ENCODE measurements at places on chromosomes 12 and 14.
A peak's percentile ranks its signal among the peaks of the same experiment; 100 is the strongest.

- DNase-seq, result peak; percentile 78
Measured at GRCh38 chr14:28652782-28653181, 113.8 kb upstream of the FOXG1 start.

DNA sequence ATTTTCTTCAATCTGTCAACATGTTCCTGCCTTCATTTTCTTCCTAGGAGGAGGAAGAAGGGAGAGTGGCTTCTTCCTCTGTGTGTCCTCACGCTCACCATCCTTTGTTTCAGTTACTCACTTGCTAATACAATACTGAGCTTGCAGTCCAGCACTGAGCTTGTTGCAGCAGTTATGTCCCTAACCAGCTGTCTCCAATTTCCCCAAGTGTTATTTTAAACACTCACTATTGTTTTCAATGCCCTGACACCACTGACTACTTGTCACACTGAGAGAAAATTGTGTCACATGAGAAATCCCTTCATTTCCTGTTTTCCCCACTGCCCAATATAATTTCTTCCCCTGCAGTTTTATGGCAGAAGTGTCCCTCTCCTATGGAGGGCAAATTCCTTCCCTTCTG, 53.4 kb downstream of the HSD17B6 start:
- DNase-seq, result no peak

- peak; percentile 70 for DNase-seq
Measured at GRCh38 chr14:52397844-52398243, 83.7 kb downstream of the PTGER2 start.

GRCh38 chr12:64181430-64182291, 40.4 kb downstream of the KICS2 start:
- DNase-seq, result peak; percentile 98

DNA sequence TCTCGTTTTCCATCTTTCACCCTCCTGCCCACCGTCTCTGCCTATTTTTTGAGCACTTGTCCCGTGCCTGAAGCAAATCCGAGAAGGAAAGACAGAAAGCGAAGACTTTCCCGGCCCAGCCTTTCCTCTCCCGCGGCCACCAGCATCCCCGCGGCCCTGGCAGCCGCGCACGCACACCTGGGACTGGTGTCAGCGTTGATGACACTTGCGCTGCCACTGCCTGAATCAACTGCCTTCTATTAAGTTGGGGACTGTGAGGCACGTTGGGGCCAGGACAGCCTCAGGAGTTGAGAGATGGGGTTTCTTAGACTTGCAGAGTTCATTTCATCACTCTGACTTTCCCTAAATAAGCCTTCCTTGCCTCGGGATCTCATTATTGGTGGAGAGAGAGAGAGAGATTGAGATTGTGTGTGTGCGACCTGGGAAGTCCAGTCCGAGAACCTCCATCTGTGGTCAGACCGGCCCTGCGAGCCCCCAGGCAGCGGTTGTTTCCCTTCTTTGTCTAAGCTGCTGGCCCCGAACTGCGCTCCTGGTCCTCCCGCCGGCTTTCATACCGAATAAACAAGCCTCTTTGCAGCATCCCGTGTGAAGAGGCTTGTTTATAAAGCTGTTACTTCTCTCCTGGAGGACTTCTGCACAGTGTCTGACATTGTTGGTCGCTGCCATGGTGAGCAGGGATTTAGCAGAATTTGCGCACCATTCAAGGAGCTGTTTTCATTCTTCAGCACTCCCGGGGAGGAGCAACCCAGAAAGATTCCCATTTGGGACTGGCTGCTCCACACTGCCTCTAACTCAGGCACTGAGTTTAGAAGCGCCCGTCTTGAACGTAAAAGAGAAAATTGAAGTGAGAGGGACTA, 1.5 kb downstream of the PDZRN4 start:
- no peak for DNase-seq

- peak; percentile 49 for DNase-seq
Measured at GRCh38 chr14:20679907-20680306, 4.5 kb upstream of the RNASE4 start.

DNA sequence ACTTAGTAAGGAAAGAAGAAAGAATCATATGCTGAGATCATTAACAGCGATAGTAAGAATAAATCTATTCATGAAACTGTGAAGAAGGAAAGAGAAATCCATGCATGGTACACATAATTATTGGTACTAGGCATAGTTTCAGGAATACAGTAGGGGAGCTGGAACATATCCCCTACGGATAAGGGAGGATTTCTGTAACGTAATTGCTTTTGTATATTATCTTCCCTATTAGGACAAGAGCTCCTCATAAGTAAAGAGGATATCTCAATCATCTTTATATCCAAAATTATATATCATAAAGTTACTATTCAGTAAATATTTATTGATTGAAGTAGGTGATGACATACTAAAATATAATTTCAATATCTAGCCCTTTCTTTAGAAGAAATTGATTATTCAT, 22.9 kb downstream of the SYT1 start:
- no peak for DNase-seq
